NAMALWA (cell line): ENCODE measurements at places on chromosomes 12 and 14.

DNA sequence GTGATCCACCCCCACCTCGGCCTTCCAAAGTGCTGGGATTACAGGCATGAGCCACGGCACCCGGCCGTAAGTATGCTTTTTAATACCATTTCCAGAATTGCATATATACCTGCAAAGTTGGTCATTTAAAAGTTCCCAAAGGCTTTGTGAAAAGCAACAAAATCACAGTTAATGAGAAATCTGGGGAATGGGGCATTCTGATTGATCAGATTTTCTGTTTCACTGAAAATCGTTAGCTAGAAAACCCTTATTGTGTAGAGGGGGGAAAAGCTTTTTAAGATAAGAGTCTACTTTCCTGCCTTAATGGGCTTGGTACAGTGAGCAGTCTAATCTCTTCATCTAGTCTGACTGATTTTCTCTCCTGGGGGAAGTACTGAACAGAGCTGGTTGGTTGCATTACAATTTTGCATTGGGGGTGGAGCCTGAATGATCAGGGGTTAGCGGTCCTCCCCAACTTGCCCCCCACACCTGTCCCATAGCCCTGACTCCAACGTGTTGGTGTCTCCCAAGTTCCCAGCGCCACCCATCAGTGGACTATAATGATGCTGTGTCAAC lies 23.8 kb downstream of the IL31 start:
- no peak for DNase-seq

DNA sequence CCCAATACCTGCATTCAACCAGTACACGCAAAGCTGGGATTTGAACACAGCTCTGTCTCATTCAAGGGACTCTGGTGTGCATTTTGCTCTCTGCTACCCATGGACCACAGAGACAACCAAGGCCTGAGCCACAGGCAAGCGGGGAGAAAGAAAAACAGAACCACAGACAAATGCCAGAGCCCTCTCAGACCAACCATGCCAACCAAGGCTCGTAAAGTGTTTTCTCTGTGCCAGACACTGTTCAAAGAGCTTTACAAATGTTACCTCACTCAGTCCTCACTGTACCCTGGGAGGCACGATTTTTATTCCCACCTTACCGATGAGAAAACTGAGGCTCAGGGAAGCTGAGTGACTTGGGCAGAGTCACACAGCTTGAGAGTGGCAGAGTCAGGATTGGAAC lies 32.4 kb upstream of the EML1 start:
- no peak for DNase-seq

DNA sequence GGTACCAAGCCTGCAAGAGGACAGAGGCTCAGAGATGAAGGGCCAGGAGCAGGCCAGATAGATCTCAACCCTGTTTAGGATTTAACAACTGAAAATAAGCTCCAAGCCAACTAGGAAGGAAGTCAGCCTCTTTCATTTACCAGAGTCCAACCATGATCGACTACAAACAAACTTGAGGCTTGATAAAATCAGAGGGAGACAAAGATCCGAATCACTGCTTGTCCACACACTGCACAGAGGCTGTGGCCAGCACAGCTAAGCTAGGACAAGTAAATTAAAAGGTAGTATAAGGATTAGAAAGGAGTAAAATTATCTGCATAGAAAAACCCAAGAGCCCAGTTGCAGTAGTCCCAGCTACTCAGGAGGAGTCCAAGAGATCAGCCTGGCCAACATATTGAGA lies 40.3 kb downstream of the FAM222A start:
- DNase-seq: no peak

DNA sequence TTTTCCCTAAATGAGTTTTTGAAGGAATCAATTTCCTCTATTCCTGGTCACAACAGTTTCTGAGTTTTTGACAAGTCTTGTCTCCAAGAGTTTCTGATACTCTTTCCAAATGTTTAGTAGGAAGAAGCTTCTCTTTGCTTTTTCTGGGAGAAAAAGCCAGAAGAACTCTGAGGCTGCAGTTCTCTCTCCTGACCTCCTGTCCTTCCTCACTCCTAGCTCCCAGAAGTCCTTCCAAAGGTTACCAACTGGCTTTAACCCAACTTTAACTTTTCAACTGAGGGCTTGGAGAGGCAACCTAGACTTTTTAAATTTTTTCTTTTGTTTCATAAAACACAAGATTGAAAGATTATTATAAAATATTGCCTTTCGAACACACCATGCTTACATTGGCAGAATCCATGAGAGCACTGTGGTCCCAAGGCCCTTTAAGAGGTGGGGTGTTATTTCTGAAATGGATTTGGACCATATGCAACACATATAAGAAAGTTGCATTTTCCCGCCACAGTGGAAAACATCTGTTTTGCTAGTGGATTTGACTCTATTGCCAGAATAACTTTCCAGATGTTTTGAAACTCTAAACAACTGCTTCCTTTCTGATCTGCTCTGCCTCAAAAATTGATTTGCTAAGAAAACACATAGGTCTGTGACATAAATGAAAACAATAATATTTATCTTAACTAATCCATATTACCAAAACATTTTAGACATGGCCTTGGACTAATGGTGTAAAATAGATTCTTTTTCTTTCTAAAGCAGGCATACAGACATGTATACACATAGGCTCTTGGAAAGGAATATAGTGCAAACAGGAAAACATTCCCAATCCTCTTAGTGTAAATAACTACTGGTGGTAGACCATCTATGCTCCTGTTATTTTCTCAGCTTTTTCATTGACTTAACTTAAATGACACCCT lies 22.3 kb upstream of the EPS8 start:
- DNase-seq: no peak

DNA sequence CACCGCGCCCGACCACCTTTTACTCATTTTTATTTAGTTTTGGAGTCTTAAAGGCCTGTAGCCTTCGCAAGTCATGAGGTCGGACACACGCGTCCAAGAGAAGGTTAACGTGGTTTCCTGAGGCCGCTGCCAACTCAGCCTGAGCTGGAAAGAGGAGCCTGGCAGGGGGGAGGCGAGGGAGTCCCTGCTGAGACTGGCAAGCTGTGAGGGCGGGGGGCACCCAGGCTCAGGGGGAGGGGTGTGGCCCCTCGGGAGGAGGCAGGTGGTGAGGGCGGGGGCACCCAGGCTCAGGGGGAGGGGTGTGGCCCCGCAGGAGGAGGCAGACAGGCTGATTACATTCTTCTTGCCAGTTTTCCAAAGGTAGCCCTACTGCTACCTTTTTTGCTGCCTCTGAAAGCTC lies 143.2 kb downstream of the PIWIL1 start:
- DNase-seq: no peak

DNA sequence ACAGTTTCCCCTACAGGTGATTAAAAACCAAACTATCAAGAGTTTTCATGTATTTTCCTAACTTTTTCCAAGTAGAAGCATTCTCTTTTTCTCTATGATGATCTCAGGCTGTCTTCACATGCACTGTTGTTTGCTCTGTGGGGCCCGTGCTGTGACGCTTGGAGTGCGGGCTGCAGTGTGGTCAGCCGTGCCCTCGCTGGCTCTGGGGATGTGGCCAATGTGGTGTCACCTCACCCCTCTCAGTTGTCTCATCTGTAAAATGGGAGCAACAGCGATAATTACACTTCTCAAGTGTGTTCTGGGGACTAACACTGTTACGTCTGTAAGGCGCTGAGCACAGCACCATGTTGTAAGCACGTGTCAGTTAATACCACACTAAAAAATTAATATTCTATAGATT lies 28.6 kb downstream of the DDX51 start:
- DNase-seq: no peak

DNA sequence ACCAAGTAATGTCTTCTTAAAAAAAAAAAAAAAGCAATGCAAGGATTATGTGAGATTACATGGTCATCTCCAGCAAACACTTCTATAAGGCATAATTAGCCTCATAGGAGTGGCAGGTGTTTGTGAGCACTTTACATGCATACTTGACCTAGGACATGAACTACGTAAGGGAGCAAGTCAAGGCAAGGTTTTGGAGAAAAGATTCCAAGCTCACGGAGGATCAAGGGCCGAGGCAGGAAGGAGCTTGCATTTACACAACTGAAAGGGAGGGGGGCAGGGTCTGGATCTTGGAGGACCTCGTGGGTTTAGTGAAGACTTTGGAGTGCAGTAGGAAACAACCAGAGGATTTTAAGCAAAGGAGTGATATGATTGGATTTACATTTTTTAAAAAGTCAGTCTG lies 112.5 kb downstream of the CCER1 start:
- no peak for DNase-seq

DNA sequence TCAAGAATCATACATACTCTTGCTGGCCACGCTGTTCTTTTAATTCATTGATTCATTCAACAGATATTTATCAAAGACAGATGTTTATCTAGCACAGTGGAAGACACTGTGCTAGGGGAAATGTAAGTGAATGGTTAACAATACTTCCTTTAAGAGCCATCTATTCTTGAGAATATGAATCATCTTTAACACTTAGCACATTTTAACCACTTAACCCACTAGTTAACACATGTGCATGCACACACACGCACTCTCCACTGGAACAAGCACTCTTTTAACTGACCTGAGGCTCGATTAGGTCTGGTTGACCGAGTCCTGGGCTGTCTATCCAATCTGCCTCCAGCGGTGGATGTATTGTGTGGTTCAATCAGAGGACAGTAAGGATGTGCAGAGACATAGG lies 34.6 kb downstream of the LMNTD1 start:
- DNase-seq: no peak
